Stimulated activated CD8-positive, alpha-beta memory T cell treated with anti-CD3 and anti-CD28 coated beads, Interleukin-4, amount 100 ng/mL, for 48 hours (primary cell): ENCODE measurements at places on chromosomes 7 and 10.

DNA sequence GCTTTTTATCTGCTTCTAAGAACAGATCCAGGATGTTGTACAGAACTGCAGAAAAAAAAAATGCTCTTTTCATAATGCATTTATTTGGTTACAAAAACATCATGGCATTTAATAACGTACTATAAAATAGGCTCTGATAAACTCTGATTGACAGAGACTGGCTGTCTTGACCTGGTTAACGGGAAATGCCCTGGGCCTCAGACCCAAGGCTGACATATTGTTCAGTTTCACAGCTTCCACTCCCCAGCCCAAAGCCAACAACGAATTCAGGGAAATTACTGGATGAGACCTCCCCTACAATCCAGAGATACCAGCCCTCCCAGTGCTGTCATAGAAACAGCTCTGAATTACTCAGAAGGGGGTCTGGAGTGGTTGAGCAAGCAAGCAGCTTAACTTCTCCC lies 260.1 kb downstream of the CREB5 start:
- no peak for DNase-seq

DNA sequence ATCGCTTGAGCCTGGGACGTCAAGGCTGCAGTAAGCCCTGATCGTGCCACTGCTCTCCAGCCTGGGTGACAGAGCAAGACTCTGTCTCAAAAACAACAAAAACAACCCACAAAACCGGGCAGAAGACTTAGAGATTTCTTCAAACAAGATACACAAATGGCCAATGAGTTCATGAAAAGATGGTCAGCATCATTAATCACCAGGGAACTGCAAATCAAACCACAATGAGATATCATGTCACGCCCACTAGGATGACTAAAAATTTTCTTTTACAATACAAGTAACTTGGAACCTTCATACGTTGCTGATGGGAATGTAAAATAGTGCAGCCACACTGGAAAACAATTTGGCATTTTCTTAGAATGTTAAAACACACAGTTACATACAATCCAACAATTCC lies 77.3 kb upstream of the GRID1 start:
- no peak for DNase-seq

GRCh38 chr7:100075418-100075817 lies 6.1 kb downstream of the ZNF3 start:
- DNase-seq = no peak

- no peak for DNase-seq
Observed at GRCh38 chr7:158365267-158365666, 222.4 kb downstream of the PTPRN2 start.

DNA sequence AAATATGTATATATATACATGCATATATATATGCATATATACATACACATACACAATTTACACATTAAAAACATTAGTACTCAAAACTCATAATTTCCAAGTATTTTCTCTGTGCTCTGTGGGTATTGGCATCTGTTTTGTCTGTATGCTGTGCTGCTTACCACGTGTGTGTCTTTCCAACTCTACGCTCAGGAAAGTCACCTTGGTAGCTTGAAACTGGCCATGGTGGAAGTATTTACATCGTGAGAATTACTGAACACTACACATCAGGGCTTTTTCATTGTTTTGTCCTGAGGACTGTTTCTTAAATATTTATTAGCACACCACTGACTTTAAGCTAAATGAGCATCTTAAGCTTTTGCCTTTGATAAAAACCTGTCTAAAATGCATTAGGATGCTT lies 79.6 kb downstream of the CREM start:
- no peak for DNase-seq

DNA sequence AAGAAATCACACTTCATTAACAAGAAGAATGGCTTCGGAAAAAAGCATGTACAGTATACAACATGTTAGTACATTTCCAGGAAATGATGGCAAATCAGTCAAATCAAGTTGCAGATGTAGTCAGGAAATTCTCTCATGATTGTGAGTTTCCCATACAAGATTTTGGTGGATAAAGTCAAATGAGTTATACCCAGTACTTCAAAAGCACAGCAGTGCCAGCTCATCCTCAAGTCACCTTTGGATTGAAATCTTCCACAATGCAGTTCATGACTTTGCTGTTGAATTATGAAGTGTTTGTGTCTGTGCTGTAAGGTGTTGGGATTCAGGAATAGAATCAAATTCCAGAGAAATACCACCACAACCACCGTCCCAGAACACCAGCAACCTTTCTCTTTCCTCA lies 301.3 kb upstream of the BMPER start:
- DNase-seq = no peak

DNA sequence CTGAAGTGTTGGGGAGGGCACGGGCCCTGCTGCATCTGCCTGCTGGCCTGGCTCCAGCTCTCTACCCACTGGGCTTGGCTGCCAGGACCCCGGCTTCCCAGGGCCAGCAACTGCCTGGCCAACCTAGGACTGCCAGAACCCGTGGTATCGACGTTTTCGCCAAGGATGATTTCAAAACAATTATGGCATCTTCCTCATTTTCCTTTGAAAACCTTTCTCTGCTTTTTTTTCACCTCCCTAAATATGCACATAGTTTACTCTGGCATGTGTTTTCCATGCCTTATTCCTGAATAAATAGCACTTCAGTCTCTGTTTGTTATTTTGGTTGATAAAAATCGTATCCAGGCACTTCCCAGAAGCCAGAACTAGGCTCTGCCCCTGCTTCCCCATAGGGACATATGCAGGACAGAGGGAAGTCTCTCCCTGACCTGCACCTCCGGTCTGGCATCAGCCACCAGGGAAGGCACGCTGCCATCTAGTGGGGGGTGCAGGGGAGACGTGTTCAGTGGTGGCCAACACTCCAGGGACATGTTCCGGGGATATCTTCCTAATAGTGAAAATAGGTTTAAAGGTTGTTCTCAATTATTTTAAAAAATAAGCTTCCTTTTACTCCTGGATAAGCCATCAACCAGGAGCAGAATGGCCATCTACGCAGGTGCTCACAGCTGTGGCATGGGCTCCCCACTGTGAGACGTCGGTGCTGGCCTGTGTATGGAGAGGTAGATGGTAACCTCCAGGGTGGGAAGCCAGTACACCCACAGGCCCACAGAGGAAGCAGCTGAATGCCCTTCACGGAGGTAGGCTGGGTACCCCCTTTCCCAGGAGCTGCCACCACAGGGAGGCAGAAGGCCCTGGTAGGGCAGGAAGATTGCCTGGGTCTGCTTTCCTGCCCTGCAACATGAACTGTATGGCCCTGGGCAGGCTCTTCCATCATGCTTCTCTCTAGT lies 30.7 kb upstream of the ANTXRL start:
- peak; percentile 76 for DNase-seq
